ENCODE measurements at places on chromosomes 3 and 15.
A peak's percentile ranks its signal among the peaks of the same experiment; 100 is the strongest.

DNA sequence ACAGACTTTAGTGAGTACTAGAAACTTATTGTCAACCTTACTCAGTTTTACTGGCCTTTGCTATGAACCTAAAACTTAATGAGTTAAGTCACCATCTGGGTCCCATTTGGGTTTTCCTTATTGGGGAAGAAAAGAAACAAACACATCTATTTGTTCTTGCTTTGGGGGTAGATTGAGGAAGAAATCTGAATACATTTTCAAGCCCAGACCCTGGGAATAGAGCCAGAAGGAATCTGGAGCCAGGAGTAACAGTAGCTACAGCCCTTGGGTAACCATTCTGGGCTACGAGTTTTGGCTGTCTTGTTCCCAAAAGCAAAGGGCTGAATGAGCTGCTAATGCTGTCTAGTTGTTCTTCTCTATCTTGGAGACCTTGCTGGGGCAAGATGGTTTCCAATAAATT lies 16.5 kb downstream of the SLC12A1 start:
- DNase-seq = no peak

DNA sequence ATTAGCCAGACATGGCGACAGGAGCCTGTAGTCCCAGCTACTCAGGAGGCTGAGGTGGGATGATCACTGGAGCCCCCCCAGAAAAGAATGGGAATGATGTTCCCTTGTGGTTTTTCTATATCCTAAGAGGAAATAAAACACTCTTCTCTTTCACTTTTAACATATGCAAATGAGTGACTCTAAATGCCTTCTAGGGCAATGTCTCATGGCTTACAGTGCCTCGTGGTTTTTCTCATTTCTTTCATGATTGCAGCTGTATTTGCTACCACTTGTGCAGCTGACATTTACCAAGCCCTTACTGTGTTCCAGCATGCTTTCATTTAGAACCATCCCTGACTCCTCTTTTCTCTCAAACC lies 26.4 kb downstream of the STOML1 start:
- DNase-seq = peak; percentile 20

- DNase-seq = peak; percentile 1
These were observed 30.0 kb upstream of the SLC41A3 start for GRCh38 chr3:126113733-126114442.

GRCh38 chr3:99647081-99647480 lies 8.7 kb downstream of the COL8A1 start:
- peak; percentile 11 for DNase-seq

DNA sequence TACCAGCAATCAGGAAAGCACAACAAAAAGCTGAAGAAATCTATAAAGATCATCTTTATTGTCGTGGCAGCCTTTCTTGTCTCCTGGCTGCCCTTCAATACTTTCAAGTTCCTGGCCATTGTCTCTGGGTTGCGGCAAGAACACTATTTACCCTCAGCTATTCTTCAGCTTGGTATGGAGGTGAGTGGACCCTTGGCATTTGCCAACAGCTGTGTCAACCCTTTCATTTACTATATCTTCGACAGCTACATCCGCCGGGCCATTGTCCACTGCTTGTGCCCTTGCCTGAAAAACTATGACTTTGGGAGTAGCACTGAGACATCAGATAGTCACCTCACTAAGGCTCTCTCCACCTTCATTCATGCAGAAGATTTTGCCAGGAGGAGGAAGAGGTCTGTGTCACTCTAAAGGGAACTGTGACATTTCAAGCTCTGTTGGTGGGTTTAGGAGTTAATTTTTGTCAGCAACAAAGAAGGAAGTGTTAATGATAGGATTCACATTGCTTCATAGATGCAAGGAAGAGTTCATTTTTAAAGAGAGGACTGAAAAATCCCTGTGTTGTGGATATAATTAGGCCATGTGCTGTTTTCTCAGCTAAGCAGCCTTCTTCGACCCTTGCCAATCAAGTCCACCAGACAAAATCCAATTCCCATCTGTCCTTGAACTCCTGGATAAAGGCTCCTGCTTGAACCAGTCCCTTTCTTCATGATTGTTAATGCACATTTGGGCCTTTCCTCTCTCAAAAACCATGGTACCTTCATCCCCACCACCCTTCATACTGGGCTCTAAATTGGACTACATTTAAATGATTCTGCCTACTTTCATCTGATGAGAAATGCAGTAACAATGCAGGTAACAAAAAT lies 1.2 kb downstream of the GPR15 start:
- DNase-seq = no peak

DNA sequence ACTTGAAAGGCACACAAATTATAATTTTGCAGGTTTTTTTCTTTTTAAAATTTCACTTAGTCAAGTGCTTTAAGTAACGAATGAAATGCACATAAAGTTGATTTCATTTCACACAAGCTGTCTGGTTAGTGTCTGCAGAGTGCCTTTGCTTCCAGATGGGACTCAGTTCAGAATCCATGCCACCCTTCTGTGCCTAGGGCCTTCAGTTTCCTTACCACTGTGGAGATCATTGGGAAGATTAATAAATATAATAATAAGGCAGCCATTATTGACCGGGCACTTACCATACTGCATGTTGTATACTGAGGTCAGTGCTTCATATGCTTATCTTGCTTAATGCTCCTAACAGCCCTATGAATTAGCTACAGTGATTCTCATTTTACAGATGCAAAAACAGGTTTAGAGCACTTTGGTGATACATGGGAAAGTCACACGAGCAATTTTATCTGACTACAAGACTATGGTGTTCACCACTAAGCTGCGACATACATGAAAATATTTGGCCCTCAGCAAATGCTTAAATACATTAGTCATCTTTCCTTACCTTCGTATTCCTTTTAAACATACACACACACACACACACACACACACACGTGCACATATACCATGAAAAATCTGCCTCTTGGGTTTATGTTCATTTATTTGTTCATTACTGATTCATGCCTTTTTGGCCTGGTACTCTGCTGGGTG lies 3.1 kb downstream of the NMNAT3 start:
- DNase-seq = no peak

GRCh38 chr3:45778761-45779201 lies 17.6 kb downstream of the SLC6A20 start:
- no peak for DNase-seq

GRCh38 chr15:69869881-69870505 lies 227.7 kb downstream of the TLE3 start:
- peak; percentile 42 for DNase-seq

DNA sequence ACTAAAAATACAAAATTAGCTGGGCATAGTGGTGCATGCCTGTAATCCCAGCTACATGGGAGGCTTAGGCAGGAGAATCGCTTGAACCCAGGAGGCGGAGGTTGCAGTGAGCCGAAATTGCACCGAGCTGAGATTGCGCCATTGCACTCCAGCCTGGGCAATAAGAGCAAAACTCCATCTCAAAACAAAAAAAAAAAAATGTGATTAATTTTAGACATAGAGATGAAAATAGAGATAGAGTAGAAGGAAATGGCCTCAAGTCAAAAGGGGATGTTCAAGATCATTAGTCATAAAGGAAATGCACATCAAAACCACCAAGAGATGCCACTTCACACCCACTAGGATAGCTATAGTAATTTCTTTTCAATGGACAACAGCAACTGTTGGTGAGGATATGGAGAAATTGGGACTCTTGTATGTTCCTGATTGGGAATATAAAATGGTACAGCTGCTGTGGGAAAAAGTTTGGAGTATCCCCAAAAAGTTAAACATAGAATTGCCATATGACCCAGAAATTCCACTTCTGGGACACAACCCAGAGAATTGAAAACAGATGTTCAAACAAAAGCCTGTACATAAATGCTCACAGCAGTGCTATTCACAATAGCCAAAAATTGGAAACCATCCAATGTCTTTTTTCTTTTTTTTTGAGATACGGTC lies 55.4 kb downstream of the ABHD2 start:
- peak; percentile 5 for DNase-seq

- no peak for DNase-seq
These were observed 188.4 kb upstream of the ST8SIA2 start for GRCh38 chr15:92205255-92205739.

DNA sequence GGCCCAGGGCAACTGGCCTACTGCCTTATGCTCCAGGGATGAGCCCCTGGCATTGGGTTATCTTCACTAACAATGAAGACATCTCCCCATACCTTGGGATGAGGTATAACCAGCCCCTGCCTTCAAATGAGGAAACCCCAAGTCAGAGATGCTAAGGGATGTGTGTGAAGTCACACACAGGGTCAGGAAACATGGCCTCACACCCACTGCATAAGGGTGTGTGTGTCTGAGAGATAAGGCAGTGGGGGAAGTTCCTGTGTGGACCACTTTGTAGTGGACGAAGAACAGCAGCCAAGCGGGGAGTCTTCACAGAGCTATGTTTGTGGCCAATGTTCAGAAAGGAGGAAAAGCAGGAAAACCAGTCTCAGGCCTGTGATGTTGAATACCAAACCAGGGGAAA lies 10.5 kb downstream of the ELP6 start:
- peak; percentile 39 for DNase-seq

- DNase-seq = no peak
These were observed 30.3 kb upstream of the SEC13 start for GRCh38 chr3:10351013-10351735.

DNA sequence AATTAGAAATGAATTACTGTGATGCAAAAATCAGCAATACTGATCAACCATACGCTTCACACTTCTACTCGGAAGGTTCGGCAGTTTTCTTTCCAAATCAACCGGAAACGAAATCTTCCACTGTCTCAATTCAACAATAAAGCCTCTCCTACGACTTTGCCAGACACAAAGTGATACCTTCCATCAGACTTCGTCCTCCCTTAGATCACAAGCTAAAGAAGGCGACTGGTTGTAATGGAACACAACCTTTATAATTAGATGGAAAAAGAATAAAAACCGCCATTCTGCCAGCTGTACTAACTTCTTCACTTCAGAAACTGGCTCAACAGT lies 618 bp downstream of the PARL start:
- no peak for DNase-seq

DNA sequence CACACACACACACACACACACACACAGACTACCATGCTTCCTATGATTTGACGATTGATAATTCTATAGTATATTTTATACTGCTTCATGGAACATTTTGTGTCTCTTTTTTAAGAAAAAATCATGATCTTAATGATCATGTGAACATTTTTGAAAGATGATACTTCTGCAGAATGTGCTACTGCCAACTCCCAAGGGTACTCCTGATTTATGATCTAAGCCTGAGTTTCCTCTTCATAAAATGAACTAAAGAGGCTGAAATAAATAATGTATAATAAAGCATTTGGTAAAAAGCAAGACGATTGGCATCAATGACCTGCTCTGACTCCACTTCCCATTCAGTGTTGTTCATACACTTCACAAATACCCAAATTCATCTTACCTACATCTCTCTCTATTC lies 333.8 kb upstream of the RBMS3 start:
- DNase-seq = no peak

DNA sequence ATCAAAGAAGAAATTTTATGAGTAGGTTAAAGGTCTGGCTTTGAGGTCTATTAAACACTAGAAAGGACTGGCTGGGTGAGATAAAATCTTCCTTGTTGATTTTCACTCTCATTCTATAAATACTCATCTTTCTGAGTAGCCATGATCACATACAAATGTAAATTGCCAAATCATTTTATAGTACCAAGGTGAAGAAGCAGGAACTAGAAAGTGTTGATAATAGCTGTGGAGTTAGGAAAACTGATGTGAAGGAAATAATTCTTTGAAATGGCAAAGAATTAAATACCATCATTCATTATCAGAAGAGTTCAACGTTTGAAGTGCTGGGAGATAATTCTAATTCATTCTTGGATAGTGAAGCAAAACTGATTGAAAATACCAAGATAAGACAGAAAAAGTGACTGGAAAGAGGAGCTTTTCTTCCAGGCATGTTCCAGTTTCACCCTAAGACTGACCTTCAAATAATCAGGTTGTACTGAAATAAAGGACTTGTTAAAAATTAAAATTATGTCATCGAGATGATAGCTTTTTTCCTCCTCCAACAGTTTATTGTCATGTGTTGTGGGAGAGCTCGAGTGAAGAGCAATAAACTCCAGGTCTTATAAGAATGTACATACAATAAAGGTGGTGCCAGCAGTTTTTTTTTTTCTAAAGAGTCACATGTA lies 17.4 kb downstream of the THBS1 start:
- no peak for DNase-seq

DNA sequence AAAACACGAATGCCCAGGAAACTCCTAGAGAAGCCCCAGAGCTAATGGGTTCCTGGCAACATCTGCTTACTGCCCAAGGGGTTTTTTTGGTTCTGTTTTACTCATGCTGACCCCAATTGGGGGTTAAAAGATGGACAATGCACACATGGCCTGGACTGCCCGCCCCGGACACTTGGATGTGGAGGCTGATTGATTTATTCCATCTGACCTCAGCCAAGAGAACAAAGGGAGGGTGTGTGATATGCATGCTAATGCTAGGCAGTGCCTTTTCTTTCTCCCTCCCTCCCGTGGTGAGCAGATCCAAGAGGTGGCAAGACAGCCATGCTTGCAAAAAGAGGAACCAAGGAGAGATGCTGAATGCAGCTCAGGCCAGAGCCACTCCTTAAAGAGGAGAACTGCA lies 3.3 kb upstream of the LRTM1 start:
- DNase-seq = peak; percentile 10

GRCh38 chr3:185187391-185187790 lies 34.5 kb upstream of the C3orf70 start:
- no peak for DNase-seq

- DNase-seq = peak; percentile 39
These were observed 1.1 kb downstream of the KCNH8 start for GRCh38 chr3:19149368-19149767.

DNA sequence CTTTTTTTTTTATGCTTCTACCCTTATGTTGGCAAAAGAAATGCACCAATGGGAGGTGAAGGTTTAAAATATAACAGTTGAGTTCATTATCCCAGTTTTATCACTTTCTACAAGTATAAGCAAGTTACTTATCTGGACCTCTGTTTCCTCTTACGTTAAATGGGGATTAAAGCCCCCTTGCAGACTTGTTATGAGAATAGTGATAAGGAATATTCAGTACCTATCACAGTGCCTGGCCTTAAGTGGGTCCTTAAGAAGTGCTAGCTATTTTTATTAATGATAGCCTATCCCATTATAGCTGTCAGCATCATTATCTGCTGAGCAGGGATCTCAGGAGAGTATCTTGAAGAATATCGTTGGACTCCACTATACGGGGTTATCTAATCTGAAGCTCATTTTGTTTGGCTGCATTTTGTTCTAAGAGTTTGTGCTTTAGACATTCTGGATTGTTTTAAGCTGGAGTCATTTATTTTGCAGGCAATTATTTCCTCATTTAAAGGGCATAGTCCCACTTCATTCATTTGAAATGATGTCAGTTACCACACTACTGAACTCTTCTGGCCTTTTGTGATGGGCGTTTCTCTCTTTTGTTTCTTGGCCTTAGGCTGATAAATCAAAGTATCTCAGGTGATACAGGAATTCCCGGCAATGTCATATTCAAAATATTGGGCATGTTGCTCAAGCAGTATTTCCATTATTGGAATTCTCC lies 28.8 kb downstream of the RAB8B start:
- peak; percentile 56 for DNase-seq

GRCh38 chr15:33107950-33108349 lies 86.6 kb downstream of the FMN1 start:
- DNase-seq = no peak
